ENCODE measurements at places on chromosomes 7 and 10. TPM values are rescaled to one million over a fixed set of nuclear protein-coding genes. Genes with fewer than 3 reads are reported as not detected.

The FAM13C gene
- total RNA-seq = not detected

The APBB1IP gene
- 71.7 TPM for total RNA-seq

The MINDY3 gene
- total RNA-seq = 21.4 TPM

The H2AZ2 gene
- total RNA-seq = 141 TPM

The MAD1L1 gene
- total RNA-seq = 125 TPM

The MALRD1 gene
- total RNA-seq = not detected

The RASA4B gene
- 36.3 TPM for total RNA-seq

The DDX56 gene
- 124 TPM for total RNA-seq

The NEURL1 gene
- 0.81 TPM for total RNA-seq

The PON1 gene
- total RNA-seq = not detected

The VWDE gene
- 1.3 TPM for total RNA-seq

The MPP7 gene
- total RNA-seq = 44.7 TPM

The CAMK1D gene
- 18.7 TPM for total RNA-seq

The KRIT1 gene
- 78.7 TPM for total RNA-seq

The TNS3 gene
- total RNA-seq = 2.6 TPM

The SORCS3 gene
- total RNA-seq = 4.6 TPM

The AHR gene
- total RNA-seq = 16.0 TPM

The TPST1 gene
- total RNA-seq = 0.70 TPM

The PRKG1 gene
- total RNA-seq = not detected

The CCDC172 gene
- total RNA-seq = not detected

The LHPP gene
- 27.6 TPM for total RNA-seq

The OR2A12 gene
- total RNA-seq = not detected

The FAM25A gene
- total RNA-seq = not detected

The LIPN gene
- total RNA-seq = 0.34 TPM
